Mesendoderm (in vitro differentiated cells): ENCODE measurements at places on chromosomes 7 and 10.

GRCh38 chr7:10474048-10474447 is 499.6 kb upstream of the PHF14 start:
- no peak for DNase-seq

DNA sequence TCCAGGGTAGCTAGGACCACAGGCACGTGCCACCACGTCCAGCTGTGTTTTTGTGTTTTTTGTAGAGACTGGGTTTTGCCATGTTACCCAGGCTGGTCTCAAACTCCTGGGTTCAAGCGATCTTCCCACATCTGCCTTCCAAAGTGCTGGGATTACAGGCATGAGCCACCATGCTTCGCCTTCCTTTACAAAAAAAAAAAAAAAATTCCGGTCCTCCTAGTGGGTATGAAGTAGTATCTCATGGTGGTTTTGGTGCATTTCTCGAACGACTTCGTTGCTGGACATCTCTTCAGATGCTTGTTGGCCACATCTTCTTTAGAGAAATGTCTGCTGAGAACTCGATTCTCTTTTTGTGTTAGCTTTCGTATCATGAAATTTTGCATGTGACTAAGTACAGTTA is 3.9 kb downstream of the PROSER2 start:
- DNase-seq = no peak

GRCh38 chr7:76201732-76202665 is at the start of gene SRRM3:
Gene SRRM3, plus strand, starts transcription at chr7:76201896. Its CDS starts 33,171 bp downstream, at chr7:76235067.
- DNase-seq = peak; percentile 85

DNA sequence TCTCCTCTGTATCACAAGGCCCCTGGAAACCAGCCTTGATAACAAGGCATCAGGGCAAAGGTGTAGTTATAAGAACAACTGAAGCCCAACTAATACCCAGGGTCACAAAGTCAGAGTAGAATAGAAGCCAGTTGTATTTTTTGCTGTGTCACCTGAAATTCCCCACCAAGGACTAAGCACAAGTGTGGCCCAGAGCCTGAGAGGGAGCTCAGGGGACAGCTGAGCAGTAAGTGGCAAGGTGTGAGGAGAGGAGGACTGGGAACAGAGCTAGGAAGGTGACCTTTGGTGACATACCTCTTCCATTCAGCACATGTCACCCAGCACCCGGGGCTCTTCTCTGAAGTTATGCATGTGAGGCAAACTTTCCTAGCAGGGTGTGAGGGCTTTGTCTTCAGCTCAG is 179.9 kb downstream of the HECW1 start:
- no peak for DNase-seq

GRCh38 chr7:50142425-50143017 is 49.5 kb upstream of the ZPBP start:
- DNase-seq = peak; percentile 18

DNA sequence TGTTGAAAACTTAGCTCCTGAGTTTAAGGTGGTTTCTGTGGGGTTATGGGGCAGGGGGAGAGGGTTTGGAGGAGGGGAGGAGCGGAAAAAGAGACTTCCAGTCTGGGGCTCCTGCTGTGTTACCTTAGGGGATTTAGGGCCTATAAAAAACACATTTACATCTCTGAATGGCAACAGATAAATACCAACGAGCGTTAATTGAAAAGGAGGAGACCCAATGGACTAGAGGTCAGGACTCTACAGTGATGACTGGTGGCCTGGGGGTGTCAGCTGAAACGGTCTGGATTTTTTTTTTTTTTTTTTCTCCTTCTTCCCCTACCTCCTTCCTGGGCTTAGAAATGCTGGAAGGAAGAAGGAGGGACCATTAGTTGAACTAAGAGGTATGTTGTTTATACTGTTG is 47.4 kb downstream of the AUTS2 start:
- peak; percentile 97 for DNase-seq

GRCh38 chr7:35021445-35021844 is 15.8 kb downstream of the DPY19L1 start:
- DNase-seq = no peak

DNA sequence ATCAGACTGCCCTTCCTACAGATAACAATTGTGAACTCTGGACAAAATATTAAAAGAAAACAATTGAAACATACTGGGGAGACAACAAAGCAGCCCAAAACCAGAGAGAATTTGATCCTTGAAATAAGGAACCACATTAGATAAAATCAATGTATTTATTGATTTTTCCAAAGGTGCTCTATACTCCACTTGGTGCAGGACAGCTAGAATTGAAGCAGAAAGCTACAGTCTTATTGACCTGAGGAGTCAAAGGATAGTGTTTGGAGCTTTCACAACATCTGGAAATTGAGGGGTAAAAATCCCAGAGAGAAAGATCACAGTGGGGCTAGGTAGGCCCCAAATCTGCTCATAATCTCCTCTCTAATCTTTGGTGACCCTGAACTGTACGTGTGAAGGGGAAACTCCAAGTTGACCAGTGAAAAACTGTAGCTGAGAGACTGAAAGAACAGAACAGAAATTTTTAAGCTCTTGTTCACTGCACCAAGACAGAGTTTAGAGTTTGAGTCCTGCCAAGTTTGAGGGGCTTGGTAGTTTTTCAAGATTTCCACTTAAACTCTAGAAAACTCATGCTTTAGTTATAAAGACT is 70.2 kb downstream of the SAMD9 start:
- DNase-seq = no peak

GRCh38 chr10:37992083-37992482 is 15.6 kb upstream of the ZNF25 start:
- no peak for DNase-seq

- DNase-seq = peak; percentile 87
Measured at GRCh38 chr10:44860811-44861736, 50.1 kb upstream of the TMEM72 start.

- DNase-seq = peak; percentile 61
Measured at GRCh38 chr7:30977896-30978564, 14.3 kb downstream of the GHRHR start.

DNA sequence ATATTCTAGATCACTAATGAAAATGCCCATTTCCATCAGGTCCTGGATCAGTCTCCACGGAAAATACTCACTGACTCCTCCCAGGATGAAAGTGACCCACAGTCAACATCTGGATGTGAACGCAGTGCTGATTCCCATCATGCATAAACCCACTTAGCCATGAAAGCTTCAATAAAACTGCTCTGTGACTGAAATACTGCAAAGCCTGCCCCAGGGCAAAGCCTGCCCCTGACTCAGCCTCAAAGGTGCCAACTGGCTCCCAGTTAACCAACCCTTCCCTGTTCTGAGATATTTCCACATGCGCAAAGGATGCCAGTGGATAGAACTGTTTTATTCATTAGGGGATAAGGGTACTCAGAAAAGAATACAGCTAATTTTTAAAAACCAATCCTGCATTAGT is 24.0 kb downstream of the OSBPL3 start:
- DNase-seq = no peak

GRCh38 chr7:121003986-121004685 is 15.6 kb downstream of the CPED1 start:
- no peak for DNase-seq

GRCh38 chr7:151427705-151428377 is 12.1 kb downstream of the CRYGN start:
- DNase-seq = no peak

DNA sequence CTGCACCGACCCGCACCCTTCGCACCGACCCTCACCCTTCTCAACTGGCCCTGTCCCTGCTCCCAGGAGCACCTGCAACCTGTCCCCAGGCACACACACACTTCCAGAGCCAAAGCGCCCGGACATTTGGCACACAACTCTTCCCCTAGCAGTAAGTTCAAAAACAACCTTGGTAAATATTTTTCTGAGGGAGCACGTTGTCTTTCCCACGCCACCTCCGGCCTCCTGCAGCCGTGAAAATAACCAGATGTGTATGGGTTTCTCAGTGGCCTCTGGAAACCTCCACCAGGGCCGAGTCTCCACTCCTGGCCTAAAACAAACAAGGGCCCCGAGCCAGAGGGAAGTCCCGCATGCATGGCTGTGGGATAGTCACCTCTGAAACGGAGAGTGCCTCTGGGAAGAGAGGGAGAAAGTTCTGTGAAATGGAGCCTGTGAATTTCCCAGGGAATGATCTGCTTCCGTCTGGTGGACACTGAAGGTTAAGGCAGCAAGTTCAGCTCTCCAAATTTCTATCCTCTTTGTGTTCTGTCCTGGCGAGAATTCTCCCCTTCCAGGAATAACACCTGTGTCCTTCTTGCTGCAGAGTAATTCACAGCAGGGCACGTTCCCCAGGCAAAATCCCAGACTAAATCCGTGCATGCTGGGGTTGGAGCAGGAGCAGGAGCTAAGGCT is 15.8 kb downstream of the PODXL start:
- DNase-seq = peak; percentile 60

DNA sequence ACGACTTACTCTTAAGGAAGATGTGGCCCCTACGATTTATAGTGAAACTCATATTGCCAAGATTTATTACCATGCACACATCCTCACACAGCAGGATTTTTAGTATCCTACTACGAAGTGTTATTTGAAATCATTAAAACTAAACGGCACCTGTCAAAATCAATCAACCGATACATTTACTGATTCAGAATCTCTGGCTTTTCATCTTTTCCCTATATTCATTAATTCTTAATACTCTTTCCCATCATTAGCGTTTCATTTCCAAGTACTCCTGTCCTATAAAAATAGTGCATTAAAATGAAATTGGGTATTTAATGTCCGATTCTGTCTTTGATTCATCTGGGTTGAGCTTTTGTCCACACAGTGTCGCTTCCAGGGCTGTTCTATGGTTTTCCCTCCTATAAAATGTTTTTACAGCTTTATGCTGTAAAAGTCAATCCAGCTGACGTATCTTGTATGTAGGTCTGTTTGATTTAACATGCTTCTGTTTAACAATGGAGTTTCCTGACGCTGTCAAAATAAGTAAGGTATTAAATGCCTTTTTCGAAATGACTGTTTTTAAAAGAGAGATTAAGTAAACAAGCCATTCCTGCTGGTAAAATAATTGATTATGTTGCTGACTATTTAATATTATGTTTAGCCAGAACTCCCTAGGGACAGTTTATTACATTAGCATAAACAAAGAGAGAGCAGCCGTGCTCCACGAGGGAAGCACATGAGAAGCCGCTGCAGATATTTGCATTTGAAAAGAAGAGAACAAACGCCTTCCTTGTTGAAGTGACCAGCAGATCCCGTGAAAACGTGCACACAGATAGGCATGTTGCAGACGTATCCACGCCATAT is 22.3 kb upstream of the SFMBT2 start:
- DNase-seq = no peak

GRCh38 chr7:151143261-151144015 is 24.1 kb downstream of the GBX1 start:
- no peak for DNase-seq

DNA sequence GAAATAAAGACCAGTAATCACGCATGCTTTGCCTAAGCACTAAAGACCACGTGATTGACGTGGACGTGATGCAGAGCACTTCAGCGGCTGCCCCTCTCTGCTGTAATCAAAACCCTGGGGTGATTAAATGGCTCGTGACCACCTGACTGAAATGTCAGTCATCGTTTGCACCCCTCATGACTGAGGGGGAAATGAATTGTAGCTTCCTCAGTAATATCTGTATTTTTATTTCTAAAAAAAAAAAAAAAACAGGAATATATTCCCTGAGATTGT is 148.1 kb upstream of the RSU1 start:
- DNase-seq = no peak

GRCh38 chr7:38367301-38367890 is 94.0 kb upstream of the TARP start:
- DNase-seq = no peak

GRCh38 chr7:121406944-121407343 is 10.8 kb upstream of the FAM3C start:
- no peak for DNase-seq

- no peak for DNase-seq
Measured at GRCh38 chr7:52501696-52502095, 533.7 kb upstream of the POM121L12 start.

DNA sequence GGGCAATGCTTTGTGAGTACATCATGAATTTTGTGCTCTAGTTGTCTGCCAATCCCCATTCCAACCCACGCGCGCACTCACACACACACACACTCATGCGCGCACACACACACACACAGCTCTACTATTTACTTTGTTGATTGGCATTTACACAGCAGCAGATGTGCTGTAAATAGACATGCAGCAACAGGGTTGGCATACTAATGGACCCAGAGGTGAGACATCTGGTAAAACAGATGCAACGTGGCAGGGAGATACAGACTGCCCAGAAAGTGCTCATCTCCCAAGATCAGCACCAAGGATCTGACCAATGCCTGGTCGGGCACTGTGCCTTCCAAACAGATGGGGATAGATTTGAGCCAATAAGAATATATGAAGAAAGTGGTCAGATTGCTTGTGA is 873.0 kb downstream of the SORCS3 start:
- no peak for DNase-seq

- no peak for DNase-seq
Measured at GRCh38 chr10:62653254-62653653, 151.3 kb upstream of the ADO start.

DNA sequence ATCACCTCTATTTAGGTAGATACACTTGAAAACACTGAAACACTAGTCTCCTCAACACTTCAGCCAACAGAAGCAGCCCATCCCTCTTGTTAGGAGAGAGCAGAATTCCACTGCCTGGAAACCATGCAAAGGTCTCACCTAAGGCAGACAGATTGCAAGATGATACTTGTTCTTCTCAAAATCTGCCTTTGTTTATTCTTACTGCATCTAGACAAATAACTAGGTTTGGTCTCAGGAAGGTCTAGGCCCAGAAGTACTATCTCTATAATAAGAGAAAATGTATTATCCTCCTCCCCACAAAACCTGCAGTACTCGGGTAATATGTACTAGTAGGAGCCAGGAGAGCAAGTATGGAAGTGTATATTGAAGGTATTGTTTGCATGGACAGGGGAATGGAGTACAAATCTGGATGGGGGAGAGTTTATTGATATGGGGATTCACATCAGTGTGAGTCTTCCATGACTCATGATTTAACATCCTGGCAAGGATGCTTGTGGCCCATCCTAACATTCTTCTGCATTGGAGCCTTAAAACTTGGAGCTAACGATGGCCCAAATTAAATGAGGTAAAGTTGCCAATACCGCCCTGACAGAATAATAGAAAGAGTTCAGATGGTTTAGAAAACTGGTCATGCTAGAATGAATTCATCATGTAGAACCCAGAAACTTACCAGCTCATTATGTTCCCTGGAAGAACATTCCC is 109.2 kb downstream of the EPC1 start:
- no peak for DNase-seq

GRCh38 chr10:97888134-97888533 is 38.5 kb downstream of the GOLGA7B start:
- no peak for DNase-seq
